ENCODE measurements at places on chromosomes 13 and 19. TPM values are rescaled to one million over a fixed set of nuclear protein-coding genes. Genes with fewer than 3 reads are reported as not detected.

DNA sequence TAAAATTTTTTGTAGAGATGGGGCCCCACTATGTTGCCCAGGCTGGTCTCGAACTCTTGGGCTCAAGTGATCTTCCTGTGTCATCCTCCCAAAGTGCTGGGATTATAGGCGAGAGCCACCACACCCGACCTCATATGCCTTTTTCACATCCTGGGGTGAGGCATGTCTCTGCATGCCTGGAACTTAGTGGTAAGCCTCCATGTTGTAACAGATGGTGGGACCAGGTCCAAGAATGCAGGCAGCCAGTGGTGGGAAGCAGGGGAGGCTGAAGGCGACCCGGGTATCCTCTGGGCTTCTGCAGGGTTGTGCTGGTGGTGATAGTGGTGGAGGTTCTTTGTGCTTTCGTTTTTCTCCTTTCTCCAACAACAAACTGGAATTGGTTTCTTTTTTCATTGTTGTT lies 30.1 kb upstream of the CCDC124 start:
- no peak overlapping the region for H3K27ac ChIP-seq
- DNase-seq = no peak

DNA sequence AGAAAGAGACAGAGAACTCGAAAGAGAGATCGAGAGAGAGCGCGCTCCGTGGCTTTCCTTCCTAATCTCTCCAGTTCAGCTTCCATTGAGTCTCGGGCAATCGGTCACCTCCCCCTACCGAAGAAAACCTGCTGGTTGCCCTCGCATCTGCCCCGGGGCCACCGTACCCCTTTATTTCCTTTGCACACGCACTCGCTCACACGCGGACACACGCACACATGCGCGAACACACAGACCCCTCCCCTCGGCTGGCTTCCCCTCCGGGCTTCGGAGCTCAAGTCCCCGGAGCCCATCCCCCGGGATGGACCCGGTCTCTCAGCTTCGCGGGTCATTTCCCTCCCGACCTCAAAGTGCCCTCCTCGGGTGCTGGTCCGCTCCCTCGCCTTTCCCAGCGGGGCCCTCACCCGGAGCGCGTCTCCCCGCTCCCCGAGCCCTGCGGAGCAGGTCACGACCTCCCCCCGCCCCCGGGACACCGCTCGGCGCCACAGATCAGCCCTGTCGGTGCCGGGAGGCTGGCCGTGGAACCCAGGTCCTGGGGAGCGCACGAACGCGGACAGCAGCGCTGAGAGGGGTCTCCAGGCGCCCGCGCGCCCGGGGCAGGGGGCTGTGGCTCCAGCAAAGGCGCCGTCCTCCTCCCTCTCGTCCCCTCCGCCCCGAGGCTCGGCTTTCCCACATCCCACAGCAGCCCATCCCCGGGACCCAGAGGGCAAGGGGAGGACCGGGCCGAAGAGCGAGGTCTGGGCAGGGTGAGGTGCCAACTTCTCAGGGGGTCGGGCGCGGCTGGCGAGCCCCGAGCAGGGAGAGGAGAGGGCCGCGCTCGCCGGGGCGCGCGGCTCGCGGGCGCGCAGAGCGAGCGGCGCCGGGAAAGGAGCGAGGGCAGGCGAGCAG lies 1.8 kb downstream of the DACH1 start:
- peaks cover 19% of the 10 kb centered on the region for H3K27me3 ChIP-seq
- no peak overlapping the region for H3K27ac ChIP-seq
- no peaks in the 10 kb centered on the region for H3K4me1 ChIP-seq
- H3K36me3 ChIP-seq = no peaks in the 10 kb centered on the region
- H3K4me3 ChIP-seq = no peak overlapping the region
- DNase-seq = no peak

GRCh38 chr13:47289567-47289966 lies 392.7 kb upstream of the HTR2A start:
- H3K27me3 ChIP-seq = no peaks in the 10 kb centered on the region
- DNase-seq = no peak

Gene IZUMO4
- total RNA-seq = 1.5 TPM

Gene TINCR
- total RNA-seq = 8.0 TPM

DNA sequence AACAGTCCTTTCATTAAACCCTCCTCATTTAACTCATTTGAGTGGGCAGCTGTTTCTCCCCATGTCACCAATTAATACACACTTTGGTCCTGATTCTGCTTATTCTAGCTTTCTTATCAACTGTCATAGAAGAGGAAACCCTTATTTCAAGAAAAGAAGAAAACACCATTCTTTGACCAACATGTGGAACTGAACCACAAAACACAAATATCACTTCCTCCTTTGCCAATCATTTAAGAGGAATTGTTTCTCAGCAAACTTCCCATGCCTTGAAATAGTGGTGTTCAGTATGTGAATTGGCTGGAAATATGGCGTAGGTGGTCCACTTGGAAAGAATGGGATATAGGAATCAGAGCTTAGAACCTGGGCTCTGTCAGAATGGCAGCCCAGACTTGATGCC lies 20.4 kb downstream of the MBD3L2B start:
- peaks cover 38% of the 10 kb centered on the region for H3K27me3 ChIP-seq
- no peaks in the 10 kb centered on the region for H3K4me1 ChIP-seq
- no peaks in the 10 kb centered on the region for H3K36me3 ChIP-seq
- no peak overlapping the region for H3K27ac ChIP-seq
- no peak overlapping the region for H3K4me3 ChIP-seq
- DNase-seq = no peak

- DNase-seq = peak; percentile 51
- H3K4me3 ChIP-seq = no peak overlapping the region
- H3K4me1 ChIP-seq = no peaks in the 10 kb centered on the region
- H3K27me3 ChIP-seq = no peaks in the 10 kb centered on the region
- H3K27ac ChIP-seq = no peak overlapping the region
Observed at GRCh38 chr19:14467816-14468215, 7.3 kb downstream of the PTGER1 start.

- no peaks in the 10 kb centered on the region for H3K27me3 ChIP-seq
- no peak for DNase-seq
- H3K36me3 ChIP-seq = no peaks in the 10 kb centered on the region
- H3K4me3 ChIP-seq = no peak overlapping the region
- no peaks in the 10 kb centered on the region for H3K4me1 ChIP-seq
Observed at GRCh38 chr13:68019901-68020300, 789.8 kb upstream of the PCDH9 start.

DNA sequence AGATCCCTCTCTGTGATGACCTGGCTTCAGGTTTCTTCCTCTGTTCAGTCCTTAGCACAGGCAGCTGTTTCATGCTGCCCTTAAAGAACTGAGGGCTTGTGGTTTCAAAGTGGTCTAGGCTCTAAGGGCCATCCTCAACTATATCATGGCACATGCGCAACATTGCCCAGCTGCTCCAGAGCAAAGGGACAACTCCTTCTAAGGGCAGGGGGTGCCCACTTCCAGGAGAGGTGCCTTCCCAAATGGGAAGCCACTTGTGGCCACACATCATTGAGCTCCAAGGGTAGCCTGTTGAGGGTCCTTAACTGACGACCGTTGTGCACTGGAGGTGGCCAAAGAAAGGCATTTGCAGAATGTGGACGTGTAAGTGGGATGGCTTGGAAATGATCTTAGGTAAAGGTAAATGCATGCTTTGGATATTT lies 7.3 kb downstream of the GPR183 start:
- H3K36me3 ChIP-seq = peaks cover 14% of the 10 kb centered on the region
- no peaks in the 10 kb centered on the region for H3K4me1 ChIP-seq
- no peaks in the 10 kb centered on the region for H3K27me3 ChIP-seq
- no peak overlapping the region for H3K4me3 ChIP-seq
- no peak for DNase-seq

GRCh38 chr13:62305756-62306155 lies 890.1 kb upstream of the PCDH20 start:
- no peaks in the 10 kb centered on the region for H3K4me1 ChIP-seq
- no peak overlapping the region for H3K4me3 ChIP-seq
- H3K36me3 ChIP-seq = no peaks in the 10 kb centered on the region
- H3K27me3 ChIP-seq = no peaks in the 10 kb centered on the region

Gene CCDC159
- total RNA-seq = 9.4 TPM

Gene SIGLEC8
- not detected for total RNA-seq

DNA sequence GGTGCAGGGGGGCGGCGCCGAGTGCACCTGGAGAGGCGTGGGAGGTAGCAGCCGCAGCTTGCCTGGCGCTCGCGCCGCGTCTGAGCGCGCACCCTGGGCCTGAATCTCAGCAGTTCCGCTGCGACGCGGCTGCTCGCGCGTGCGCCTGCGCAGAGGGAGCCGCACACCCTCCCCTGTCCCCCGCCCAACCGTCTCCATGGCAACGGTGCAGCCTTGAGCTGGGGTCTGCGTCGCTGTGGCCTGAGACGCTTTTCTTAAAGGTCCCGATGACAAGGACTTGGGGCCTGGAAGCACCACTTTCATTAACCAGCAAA lies at the start of gene PNMA8B:
Gene PNMA8B (minus strand): TSS at position 82 of the 314 bp plus-strand sequence. CDS start 402 bp downstream, outside the sequence.
- H3K27ac ChIP-seq = no peak within 1 kb of the TSS
- DNase-seq = no peak
- H3K36me3 ChIP-seq = no peaks in the 10 kb centered on the region
- H3K27me3 ChIP-seq = peaks cover 54% of the 10 kb centered on the region

GRCh38 chr13:111859354-111860230 lies 207.4 kb upstream of the SOX1 start:
- H3K27me3 ChIP-seq = peaks cover 99% of the 10 kb centered on the region
- no peaks in the 10 kb centered on the region for H3K4me1 ChIP-seq
- no peak overlapping the region for H3K4me3 ChIP-seq
- no peaks in the 10 kb centered on the region for H3K36me3 ChIP-seq
- H3K27ac ChIP-seq = no peak overlapping the region

Gene TUBA3C
- total RNA-seq = not detected

GRCh38 chr13:27569405-27569804 lies 50.9 kb downstream of the LNX2 start:
- peaks cover 14% of the 10 kb centered on the region for H3K4me1 ChIP-seq
- no peak overlapping the region for H3K4me3 ChIP-seq

GRCh38 chr13:107824635-107825034 lies 390.7 kb downstream of the LIG4 start:
- no peak overlapping the region for H3K4me3 ChIP-seq
- no peaks in the 10 kb centered on the region for H3K36me3 ChIP-seq
- peaks cover 6% of the 10 kb centered on the region for H3K4me1 ChIP-seq
- no peak overlapping the region for H3K27ac ChIP-seq

Measured in PC-9 (cell line).